Activated CD8-positive, alpha-beta memory T cell treated with anti-CD3 and anti-CD28 coated beads for 1 hour (primary cell): ENCODE measurements at places on chromosomes 16 and 17.

GRCh38 chr17:48620461-48621139 is 5.5 kb upstream of the HOXB8 start:
- no peak for DNase-seq

- no peak for DNase-seq
These were observed 390.2 kb downstream of the SEC14L1 start for GRCh38 chr17:77531002-77531401.

DNA sequence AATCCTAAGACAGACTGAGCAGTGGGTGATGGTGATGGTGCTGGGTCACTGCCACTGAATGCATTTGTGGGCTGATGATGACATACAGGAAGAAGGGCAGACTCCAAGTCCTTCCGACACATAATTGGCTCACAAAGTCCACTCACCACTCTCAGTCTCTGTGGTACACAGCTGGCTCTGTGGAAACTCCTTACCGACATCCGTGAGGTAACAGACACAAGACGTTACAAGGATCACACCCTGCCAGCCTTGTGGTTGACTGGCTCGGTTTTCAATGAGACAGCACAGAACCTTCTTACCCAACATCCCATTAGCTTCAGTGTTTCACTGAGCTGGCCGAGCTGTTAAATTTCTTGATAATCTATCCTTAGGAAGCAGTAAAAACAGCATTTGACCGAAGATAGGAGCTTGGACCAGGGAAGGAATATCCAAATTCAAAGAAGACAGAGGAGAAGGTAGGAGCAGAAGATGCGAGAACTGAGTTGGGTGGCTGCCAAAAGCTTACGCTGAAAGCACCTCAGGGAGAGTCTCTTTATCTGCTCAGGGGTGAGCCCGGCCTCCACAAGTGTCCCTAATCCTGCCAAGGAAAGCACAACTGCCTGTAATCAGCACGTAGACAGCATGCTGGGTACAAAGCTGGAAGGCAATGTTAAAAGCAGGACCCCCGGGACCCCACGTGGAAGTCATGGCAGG is 5.5 kb upstream of the MXRA7 start:
- peak; percentile 42 for DNase-seq

- no peak for DNase-seq
These were observed 85.9 kb upstream of the PLCG2 start for GRCh38 chr16:81693041-81693743.

DNA sequence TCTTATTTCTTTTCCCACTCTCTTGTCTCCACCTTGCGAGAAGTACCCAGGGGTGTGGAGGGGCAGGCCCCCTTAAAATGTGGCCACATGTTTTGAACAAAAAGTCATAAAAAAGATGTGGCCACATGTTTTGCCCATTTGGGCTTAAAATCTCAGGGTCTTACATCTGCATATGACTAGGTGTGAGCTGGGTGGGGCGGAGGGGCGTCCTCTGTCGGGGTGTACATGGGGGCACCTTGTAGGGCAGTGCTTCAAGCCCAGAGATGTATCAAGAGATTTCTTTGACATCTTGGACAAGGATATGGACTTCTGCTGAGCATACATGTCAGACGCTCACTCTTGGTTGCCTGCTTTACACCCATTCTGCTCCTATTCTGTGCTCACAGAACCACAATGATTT is 13.0 kb upstream of the SLC47A1 start:
- DNase-seq = no peak

DNA sequence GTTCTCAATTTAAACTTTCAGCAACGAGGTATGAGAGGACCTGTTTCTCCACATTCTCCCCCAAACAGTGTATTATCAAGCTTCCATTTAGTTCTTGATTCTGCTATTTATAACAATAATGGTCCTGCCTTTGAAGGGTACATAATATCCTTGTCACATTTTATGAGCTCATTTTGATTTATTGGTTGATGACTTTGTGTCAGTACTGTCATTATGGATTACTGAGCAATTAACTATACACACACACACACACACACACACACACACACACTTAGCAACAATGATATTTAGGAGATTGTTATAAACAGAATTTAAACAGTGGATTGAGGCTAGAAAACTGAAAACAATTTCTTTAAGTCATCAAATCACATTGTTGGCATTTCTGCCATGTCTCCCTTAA is 7.0 kb downstream of the TMIGD1 start:
- DNase-seq = no peak

DNA sequence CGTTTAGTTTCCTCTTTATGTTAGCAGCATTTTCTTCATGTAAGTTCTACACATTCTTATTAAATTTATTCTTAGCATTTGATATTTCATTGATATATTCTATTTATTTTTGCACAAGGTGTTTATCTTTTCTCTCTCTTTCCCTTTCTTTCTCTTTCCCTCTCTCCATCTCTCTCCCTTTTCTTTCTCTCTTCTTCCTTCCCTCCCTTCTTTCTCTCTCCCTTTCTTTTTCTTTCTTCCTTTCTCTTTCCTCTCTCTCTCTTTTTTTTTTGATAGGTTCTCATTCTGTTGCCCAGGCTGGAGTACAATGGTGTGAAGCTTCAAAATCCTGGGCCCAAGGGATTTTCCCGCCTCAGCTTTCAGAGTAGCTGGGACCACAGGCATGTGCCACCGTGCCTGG is 176.4 kb downstream of the AXIN2 start:
- DNase-seq = no peak
